ENCODE measurements at places on chromosomes 5 and 9.

DNA sequence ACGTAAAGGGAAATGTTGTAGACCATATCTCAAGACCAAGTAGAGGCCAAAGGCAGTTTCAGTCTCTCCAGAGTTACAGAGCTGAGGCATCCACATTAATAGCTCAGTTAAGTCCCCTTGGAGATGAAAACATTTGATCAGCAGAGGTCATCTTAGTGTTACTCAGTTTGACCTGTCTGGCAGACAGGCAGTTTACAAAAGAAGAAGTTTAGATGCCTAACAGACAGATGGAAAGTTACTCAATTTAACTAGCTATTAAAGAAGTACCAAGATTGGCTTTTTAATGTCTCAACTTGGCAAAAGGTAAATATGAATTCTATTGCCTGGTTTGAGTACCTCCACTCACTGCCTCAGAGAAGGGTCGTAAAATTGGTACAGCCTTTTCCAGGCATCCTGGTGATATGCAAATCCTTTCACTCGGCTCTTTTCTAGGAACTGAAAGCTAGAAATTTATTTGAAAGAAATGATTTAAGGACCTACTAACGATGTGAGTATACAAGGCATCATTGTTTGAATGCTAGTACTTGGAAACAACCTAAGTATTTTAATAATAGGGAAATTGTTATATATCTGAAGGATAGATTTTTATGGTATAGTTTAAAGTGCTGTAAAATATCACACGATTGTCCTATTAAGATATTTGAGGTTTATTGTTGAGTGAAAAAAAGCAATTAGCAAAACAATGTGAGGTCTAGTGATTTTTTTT, 14.8 kb downstream of the ACO1 start:
- DNase-seq: no peak

DNA sequence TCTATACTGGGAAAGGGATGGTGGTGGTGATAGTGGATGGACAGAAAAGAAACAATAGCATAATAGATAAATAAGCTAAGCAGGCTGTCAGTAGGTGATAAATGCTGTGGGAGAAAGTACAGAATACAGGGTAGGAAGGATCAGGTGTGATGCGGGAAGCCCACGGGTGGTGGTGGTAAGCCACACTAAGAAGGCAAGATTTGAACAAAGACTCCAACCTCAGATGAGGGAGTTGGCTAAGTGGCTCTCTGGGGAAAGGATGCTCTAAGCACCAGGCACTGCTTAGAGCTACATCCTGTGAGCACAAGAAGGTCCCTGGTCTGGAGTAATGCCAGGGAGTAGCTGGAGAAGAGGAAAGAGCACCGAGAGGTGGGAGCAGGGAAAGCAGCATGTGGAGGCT, 151.6 kb upstream of the KLF9 start:
- DNase-seq: no peak

- no peak for DNase-seq
Observed at GRCh38 chr5:134570886-134571285, 45.4 kb downstream of the JADE2 start.

GRCh38 chr9:128992995-128993394, 35.1 kb downstream of the SH3GLB2 start:
- peak; percentile 50 for DNase-seq

DNA sequence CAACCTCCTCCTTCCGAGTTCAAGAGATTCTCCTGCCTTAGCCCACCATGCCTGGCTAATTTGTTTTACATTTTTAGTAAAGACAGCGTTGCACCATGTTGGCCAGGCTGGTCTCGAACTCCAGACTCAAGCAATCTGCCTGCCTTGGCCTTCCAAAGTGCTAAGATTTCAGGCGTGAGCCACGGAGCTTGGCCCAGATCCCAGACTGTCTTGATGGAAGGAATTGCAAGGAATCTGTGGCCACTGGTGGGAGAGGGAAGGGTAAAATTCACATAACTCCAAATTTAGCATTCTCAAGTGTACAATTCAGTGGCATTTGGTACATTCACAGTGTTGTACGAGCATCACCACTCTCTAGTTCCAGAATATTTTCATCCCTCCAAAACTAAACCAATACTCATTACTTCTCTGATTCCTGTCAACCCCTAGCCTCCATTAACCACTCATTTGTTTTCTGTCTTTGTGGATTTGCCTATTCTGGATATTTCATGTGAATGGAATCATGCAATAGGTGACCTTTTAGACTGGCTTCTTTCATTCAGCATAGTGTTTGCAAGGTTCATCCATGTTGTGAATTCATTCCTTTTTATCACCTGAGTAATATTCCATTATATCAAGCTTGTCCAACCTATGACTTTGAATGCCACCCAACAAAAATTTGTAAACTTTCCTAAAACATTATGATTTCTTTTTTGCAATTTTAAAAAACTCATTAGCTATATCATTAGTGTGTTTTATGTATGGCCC, 8.9 kb upstream of the MYO10 start:
- DNase-seq: no peak

DNA sequence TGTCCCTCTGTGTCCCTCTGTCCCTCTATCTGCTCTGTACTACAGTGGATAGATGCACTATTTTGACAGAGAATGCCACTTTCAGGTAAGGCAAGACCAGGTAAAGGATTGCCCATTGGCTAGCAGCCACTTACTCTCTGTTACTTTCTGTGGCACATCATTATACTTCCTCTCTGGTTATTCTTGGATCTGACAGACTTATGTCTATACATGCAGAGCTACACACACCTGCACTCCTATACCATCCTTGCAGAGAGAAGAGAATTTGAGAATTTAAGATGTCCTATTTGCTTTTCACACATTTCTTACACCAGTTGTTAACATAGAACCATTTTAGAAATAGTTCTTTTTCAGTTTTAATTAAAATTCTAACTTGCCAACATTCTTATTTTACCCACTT, 163.7 kb upstream of the SLC12A2 start:
- no peak for DNase-seq

- no peak for DNase-seq
Observed at GRCh38 chr9:123120131-123120530, 86.7 kb downstream of the GPR21 start.

DNA sequence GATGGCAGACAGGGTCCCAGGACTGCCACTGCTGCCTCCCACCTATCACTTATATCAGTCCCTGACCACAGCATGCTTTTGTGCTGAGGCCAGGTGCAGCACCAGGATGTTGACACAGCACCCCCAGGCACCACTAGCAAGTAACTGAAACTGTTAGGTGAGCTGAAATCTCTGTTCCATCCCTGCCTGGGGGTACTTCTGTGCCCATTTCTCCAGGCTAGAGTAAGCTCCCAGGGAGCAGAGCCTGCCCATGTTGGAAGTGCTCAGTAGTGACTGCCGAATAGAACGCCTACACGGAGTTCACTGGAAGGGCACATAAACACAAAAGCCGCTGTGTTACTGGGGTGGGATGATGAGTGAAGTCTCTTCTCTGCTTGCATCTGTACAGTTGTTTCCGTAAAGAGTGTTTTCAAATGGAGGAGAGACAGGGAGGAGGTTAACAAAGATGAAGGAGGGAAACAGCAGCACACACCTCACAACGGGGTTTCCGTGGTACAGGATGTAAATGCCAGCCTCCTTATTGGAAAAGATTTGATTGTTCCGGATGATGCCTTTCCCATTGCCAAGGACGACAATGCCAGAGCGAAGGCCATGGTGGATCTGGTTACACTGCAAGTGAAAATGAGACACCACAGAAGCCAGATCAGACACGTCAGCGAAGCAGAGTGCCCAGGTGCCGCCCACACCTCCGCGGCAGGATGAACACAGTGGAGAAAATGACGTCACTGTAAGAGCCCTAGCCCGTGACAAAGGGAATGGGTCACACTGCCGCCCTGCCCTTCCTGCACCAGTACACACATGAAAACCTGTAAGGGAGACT, 43.1 kb downstream of the POLR1E start:
- no peak for DNase-seq

GRCh38 chr9:20929276-20929675, 102.2 kb downstream of the HACD4 start:
- no peak for DNase-seq

All from erythroblast (primary cell).